GM04504 (cell line): ENCODE measurements at places on chromosomes 1 and 21.

- DNase-seq, result no peak
These were observed 319 bp downstream of the HES2 start for GRCh38 chr1:6419397-6419803.

- no peak for DNase-seq
These were observed 50.2 kb downstream of the KCNJ6 start for GRCh38 chr21:37866027-37866426.

- no peak for DNase-seq
These were observed 158.2 kb upstream of the KLHDC7A start for GRCh38 chr1:18322368-18323032.

GRCh38 chr1:44723496-44724295 lies 7.3 kb downstream of the RNU5D-1 start:
- no peak for DNase-seq

GRCh38 chr21:44569861-44570517 lies 3.5 kb upstream of the KRTAP10-4 start:
- DNase-seq, result no peak

GRCh38 chr1:230622151-230622550 lies 20.1 kb upstream of the COG2 start:
- no peak for DNase-seq

DNA sequence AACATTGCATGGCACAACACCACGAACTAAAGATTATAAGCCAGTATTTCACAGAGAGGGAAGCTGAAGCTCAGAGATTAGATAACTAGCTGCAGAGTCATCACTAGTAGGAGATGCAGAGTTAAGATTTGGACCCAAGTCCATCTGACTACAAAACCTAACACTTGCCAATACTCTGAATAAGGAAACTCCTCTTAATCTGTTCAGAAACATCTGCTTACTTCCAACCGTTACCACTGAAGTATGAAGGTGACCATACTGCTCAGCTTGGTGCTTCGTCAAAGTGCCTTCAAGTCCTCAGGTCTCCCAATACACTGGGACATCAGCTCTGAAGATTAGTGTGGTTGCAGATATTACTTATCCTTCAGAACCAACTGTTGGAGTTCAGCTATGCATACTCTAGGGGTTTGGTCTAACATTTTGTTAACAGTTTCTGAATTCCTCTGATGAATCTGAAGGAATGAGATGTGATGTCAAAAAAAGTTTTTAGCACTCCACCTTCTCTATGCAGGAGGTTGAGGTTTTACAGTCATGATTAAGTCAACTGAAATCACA lies 179.6 kb downstream of the TPR start:
- DNase-seq, result no peak

- no peak for DNase-seq
These were observed 20.2 kb upstream of the RALGPS2 start for GRCh38 chr1:178704833-178705232.

DNA sequence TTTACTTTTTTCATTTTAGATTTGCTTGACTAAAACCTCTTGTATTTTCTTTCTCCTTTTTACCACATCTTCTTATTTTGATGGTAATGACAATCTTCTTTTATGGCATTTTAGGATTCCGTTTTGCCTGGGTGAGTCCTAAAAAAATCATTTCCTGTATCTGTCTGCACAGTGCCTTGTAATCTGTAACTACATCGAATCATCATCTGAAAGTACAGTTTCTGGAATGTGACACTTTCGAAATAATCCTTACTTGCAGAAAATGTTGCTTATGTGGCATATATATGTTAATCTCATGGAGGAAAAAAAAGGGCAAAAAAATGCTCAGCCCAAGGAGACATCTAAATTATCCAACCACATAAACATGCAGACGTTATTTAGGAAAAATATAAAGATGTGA lies 29.0 kb downstream of the GREM2 start:
- DNase-seq, result no peak

- peak; percentile 60 for DNase-seq
These were observed 40.8 kb downstream of the ITSN1 start for GRCh38 chr21:33682992-33683627.

DNA sequence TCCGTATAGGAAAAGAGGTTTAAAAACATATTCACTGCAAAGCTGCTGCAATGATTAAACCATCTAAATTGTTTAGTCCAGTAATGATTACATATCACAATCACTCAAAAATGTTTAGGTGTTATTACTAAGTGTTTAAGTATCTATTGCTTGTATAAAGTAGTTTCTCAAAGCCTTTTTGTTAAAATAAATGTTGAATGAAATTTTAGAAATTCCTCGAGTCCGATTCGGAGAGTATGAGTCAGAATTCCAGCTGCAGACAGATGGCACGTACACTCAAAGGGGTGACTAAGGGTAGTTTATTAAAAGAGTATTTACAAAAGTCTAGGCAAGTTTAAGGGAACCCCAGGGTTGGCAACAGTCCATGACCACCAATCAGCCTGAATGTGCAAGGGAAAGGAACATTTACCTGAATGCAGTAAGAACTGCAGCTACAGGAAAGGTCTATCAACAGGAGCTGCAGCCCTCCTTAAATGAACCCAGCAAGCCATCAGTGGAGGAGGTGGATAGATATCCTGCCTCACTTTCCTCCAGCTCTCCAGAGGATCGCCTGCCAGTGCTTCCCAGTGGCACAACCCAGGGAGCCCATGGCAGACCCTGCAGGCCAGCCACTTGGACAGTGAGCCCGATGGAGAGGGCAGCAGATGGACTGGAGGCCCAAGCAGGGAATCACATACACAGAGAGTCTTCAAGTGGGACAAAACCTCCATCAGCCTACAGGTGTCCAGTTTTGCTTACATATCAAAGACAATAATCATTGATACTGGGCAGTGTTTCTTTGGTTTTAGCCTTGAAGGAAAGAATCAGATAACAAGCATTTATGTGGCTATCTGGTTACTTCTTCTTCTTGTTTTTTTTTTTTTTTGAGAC lies 92.1 kb upstream of the SLC44A3 start:
- no peak for DNase-seq

GRCh38 chr1:186479162-186479561 lies 18.2 kb upstream of the PDC start:
- no peak for DNase-seq

DNA sequence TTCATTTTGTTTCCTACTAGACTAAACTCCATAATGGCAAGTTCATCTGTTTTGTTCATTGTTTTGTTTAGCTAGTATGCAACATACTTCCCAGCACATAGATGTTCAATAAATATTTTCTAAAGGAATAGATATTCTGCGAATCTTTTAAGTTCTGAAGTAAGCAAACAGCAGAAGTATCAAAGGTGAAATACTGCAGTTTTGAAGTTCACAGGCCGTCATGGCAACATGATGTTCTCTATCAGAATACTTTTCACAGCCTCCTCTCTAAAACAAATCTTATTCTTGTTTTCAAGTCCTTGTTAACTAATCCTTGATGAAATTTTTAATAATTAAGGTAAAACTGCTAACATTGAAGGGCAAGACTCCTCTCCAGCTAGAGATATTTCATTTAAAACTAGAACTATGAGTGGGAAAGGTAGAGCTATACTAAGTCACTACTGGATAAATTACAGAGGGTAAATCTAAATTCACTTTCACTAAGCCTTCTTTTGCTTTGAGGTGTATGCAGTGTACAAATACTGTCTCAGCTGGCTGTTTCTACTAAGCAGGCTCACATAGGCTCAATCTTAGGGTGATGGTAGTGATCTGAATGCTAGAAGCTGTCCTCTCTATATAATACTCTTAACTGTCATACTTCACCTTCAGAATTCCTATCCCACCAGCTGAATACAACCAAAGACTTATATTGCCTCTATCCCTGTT lies 96.7 kb downstream of the ZZZ3 start:
- DNase-seq, result no peak

- no peak for DNase-seq
These were observed 12.7 kb downstream of the DRAXIN start for GRCh38 chr1:11704194-11704529.

DNA sequence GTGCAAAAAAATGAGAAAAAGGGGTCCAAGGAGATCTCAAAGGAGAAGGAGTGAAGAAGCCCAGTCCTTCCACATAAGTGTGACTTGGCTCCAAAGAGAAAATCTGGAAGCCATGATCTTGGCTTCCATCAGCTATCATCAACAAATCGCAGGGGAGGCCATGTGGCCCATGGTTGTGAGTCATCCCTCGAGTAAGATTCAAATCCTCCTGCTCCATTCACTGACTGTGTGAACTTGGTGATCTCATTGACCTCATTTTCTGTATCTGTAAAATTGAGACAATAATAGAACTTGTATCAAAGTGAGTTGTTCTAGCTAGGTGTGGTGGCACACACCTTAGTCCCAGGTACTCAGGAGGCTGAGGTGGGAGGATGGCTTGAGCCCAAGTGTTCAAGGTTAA lies 79.1 kb upstream of the OLIG2 start:
- no peak for DNase-seq

DNA sequence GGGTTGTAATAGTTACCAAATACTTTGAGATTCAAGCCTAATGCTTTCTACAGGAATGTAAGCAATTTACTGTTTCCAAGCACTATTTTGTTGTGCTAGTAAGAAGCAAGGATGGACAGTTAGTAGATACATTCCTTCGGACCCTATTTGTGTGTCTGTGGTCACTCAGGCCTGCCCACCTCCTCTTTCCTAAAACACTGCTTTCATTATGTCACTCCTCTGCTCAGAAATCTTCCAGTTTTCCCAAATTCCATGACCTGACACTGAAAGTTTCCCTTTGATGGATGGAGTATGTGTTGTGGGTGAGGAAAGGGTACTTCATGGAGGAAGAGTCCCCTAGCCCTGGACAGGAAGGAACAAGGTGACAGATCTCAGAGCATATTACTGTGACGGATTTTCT lies 141.1 kb downstream of the DISP1 start:
- no peak for DNase-seq

GRCh38 chr1:227066999-227067398 lies 126.9 kb downstream of the COQ8A start:
- no peak for DNase-seq

GRCh38 chr1:235741294-235741693 lies 91.7 kb upstream of the GNG4 start:
- peak; percentile 22 for DNase-seq

DNA sequence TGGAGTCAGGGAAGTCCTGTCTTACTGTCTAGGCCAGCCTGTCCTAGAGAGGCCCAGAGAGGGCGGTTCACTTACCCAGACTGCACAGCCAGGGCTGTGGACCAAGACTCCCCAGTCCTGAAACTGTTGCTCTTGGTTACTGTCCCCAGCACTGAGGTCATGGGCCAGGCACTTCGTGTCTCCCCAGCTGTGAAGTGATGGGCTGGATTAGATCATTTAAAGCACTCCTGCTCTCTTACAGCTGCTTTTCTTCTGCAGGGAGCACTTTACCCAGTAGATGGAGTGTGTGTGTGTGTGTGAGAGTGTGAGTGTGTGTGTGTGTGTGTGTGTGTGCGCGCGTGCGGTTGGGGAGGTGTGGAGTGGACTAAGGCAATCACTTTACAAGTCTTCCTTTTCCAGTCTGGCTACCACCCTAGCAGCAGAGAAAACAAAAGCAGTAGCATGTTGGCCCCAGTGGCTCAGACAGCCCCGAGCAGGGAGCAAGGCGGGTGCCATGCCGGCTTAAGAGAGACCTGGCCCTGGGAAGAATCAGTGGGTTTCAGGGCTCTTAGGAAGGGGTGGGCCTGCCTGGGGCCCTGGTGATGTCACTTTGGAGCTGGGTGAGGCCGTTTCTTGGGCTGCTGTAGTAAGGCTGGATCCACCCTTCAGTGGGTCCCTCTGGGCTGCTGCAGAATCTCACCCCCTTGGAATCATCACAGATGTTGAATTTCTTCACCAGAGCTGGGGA lies 2.4 kb downstream of the SPSB1 start:
- peak; percentile 62 for DNase-seq

GRCh38 chr1:208009706-208010444 lies 99.0 kb upstream of the CD34 start:
- DNase-seq, result no peak
